DND-41 (cell line): ENCODE measurements at places on chromosomes 1 and 21.

GRCh38 chr1:175268720-175269119, 76.1 kb upstream of the KIAA0040 start:
- no peak overlapping the region for H3K4me3 ChIP-seq
- no peaks in the 10 kb centered on the region for H3K27me3 ChIP-seq
- no peak overlapping the region for H3K27ac ChIP-seq
- H3K4me1 ChIP-seq: no peaks in the 10 kb centered on the region
- H3K36me3 ChIP-seq: no peaks in the 10 kb centered on the region
- no peak for DNase-seq

DNA sequence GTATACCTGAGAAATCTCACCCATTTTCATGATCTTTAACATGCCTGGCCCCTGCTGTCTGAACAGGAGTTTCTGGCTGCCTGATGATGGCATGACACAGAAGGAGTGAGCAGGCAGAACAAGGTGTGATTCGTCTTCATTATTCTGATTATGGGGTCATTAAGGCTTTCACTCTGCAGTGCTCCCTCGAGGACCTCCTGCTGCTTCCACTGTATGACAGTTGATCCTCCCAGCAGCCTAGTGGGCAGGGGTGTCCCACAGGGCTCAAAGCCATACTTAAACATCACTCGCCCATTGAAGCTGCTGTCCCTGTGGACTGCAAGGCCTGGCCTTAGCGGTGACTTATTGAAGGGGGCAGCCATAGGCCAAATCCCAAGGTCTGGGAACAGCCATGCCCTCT, 12.7 kb upstream of the PARS2 start:
- H3K36me3 ChIP-seq: no peaks in the 10 kb centered on the region
- DNase-seq: no peak
- no peaks in the 10 kb centered on the region for H3K4me1 ChIP-seq
- no peaks in the 10 kb centered on the region for H3K27me3 ChIP-seq
- H3K4me3 ChIP-seq: no peak overlapping the region

DNA sequence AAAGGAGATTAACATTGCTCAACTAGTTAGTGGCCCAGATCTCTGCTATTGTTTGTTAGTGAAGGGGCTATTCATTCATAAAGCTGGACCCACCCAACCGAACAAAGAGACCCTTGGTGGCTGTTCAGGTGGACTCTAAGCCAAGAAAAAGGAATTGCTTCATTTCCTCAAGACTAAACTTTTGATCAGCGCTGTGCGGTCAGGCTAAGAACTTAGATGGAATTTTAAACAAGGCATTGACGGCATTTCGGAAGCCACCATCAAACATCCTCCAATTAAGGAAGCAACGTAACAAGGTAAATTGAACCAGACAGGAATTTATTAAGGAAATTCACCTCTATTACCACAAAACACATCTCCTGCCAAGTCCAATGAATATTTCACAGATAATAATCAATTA, 19.9 kb upstream of the SHCBP1L start:
- H3K4me3 ChIP-seq: no peak overlapping the region
- no peak for DNase-seq
- H3K4me1 ChIP-seq: no peaks in the 10 kb centered on the region
- no peak overlapping the region for H3K27ac ChIP-seq

DNA sequence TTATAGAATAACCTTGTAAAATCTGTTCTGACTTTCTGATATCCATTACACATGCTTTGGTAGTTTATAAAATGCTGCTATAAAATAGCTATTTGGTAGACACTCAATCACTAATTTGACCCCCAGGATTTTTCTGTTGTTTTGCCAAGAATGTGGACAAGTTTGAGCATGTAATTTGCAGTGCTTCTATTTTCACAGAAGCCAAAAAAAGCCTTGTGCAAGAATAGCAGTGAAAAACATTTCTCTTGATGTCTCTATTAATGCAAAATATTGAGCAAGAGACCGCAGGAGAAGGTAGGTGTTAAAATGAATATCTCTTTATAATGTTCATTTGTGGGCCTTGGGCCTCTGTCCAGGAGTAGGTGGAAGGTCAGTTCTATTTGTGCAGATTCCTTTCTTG, 22.5 kb downstream of the MAP3K7CL start:
- no peak for DNase-seq
- H3K36me3 ChIP-seq: no peaks in the 10 kb centered on the region
- no peaks in the 10 kb centered on the region for H3K27me3 ChIP-seq
- H3K4me3 ChIP-seq: no peak overlapping the region
- H3K27ac ChIP-seq: no peak overlapping the region
- H3K4me1 ChIP-seq: peaks cover 16% of the 10 kb centered on the region

DNA sequence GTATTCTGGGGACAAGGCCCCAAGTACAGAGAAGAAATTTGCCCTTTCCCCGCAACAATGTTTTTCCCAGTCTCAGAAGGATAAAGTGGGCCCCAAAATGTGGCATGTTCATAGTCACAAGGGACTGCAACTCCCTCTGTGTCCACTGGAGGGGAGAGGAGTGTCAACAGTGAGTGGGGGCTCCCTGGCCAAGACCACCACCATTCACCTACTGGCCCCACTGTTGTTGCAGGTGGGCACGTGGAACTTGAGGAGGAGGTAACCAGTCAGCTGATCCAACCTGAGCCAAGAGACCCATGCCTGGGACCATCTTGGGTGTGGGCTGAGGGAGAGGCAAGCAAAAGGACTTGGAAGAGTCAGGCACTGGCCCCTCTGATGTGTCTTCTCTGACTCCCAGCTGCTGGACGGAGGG, 777 bp downstream of the NUDT17 start:
- peaks cover 20% of the 10 kb centered on the region for H3K4me1 ChIP-seq
- no peak overlapping the region for H3K4me3 ChIP-seq
- no peaks in the 10 kb centered on the region for H3K27me3 ChIP-seq
- H3K27ac ChIP-seq: peak overlapping the region; percentile 71
- peaks cover 57% of the 10 kb centered on the region for H3K36me3 ChIP-seq
- DNase-seq: peak; percentile 54

DNA sequence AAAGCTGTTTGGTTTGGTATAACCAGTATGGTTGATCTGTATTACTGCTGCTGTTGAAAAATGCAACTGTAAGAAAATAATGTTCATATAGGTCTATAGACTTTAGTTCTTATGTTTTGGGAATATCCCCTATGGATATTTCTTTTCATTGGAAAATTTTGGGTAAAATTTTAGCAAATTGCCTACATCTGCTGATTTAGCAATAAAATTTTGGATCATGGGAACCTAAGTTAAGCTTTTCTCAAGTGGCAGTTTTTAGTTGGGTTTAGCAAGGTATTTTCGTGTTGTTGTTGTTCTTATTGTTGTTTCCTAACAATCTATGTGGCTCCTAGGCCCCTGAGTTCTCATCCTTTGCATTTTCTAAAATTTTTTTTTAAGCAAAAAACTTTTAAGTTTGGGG, 167.1 kb downstream of the PHTF1 start:
- no peak overlapping the region for H3K27ac ChIP-seq
- DNase-seq: no peak
- no peaks in the 10 kb centered on the region for H3K4me1 ChIP-seq
- peaks cover 17% of the 10 kb centered on the region for H3K36me3 ChIP-seq
- no peak overlapping the region for H3K4me3 ChIP-seq

GRCh38 chr1:10745886-10746455, 50.5 kb downstream of the CASZ1 start:
- H3K4me1 ChIP-seq: no peaks in the 10 kb centered on the region
- no peak for DNase-seq
- no peak overlapping the region for H3K4me3 ChIP-seq

GRCh38 chr1:101003012-101003650, 22.5 kb downstream of the DPH5 start:
- H3K4me3 ChIP-seq: no peak overlapping the region
- peaks cover 29% of the 10 kb centered on the region for H3K36me3 ChIP-seq
- H3K4me1 ChIP-seq: peaks cover 4% of the 10 kb centered on the region; the same call in 1 of the 2 replicates

DNA sequence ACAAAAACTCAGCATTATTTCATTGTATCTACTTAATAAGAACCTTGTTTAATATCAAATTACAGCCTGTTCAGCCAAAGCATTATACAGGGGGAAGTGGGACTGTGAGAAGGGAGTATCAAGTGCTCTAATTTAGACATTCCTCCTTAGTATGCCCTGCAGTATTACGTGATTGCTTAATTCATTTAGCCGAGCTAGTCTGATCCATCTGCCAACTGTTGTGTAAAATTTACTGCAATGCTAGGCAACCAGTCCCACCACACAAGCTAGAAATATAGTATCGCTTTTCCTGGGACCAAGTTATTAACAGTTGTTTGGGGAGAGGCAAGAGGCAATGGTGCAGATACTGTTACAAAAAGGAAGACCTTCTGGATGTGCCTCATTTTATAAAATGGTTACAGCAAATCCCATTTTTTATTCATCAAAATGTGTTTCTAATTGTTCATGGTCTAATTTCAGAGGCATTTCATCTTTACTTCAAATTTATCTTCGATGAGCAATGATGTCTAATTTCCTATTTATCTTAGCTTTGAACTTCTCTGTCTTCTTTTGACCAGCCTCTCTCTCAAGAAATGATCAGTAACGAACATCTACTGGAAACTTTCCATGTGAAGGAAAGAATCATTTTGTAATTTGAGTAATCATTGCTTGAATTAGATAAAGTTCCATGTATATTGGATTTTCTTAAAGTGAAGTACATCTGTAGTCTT, 283.3 kb downstream of the DUSP10 start:
- H3K4me3 ChIP-seq: no peak overlapping the region
- H3K4me1 ChIP-seq: no peaks in the 10 kb centered on the region
- DNase-seq: no peak
- no peak overlapping the region for H3K27ac ChIP-seq
- H3K27me3 ChIP-seq: no peaks in the 10 kb centered on the region

GRCh38 chr1:197180252-197180878, 33.9 kb upstream of the ASPM start:
- no peak overlapping the region for H3K27ac ChIP-seq
- no peaks in the 10 kb centered on the region for H3K4me1 ChIP-seq
- no peak overlapping the region for H3K4me3 ChIP-seq
- peaks cover 70% of the 10 kb centered on the region for H3K36me3 ChIP-seq

DNA sequence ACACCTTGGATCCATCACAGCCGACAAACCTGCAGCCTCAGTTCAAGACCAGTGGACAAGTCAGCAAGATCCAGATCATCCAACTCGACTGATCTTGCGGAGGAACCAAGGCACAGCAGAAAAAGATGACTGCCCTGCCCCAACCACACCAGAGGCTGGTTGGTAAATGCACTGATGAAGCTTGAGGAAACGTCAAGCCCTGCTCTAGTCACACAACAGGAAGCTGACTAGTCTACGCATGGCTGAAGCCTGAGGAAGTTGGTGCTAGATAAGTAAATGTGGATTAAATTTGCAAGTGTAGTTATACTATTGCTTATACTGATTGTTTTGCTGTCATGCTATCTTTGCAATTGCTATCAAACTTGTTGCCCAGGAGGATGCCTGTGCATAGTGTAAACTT, 89.0 kb downstream of the LIPI start:
- H3K27me3 ChIP-seq: no peaks in the 10 kb centered on the region
- no peak overlapping the region for H3K27ac ChIP-seq
- no peak for DNase-seq
- H3K36me3 ChIP-seq: peaks cover 4% of the 10 kb centered on the region; the same call in 1 of the 2 replicates

DNA sequence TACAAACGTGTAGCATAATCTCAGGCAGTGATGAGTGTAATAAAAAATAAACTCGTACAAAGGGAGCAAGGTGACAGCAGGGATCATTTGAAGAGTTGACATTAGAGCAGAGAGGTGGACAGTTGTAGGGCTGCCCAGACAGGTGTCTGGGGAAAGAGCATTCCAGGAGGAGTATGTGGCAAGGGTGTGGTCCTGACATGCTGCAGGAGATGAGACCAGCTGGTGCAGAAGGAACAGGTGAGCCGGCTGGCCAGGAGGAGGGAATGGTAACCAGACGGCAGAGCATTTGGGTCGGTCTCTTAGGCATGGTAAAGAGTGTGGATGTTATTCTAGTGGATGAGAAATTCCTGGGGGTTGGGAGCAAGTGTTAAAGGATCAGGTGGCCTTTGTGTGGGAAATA, 306.3 kb downstream of the LMX1A start:
- H3K36me3 ChIP-seq: no peaks in the 10 kb centered on the region
- no peak for DNase-seq

DNA sequence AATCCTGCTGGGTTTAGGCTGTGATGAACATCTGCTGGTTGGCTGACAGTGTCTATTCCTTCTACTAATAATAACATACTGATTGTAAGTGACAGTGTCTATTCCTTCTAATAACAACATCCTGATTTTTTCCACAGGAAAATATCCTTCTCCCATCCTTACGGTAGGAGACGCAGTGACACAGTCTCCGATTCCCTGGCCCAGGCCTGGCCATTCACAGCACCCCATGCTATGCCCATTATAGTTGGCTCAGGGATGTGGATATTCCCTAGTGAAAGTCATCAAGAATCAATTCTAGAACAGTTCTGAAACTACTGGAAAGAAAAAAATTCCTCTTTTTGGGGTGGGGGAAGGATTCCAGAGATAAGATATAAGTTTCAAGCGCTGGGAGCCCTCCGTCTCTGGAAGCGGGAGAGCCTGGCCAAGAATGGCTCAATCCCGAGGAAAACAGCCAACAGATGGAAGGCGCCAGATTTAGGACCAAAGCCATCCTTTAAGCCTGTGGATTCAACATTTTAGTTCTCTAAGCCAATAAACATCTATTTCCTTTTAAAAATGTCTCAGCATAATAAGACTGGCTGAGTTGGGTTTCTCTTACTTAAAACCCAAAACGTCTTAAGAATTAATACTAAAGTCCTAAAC, 88.6 kb downstream of the GPATCH2 start:
- DNase-seq: no peak
- H3K4me3 ChIP-seq: no peak overlapping the region
- no peak overlapping the region for H3K27ac ChIP-seq

DNA sequence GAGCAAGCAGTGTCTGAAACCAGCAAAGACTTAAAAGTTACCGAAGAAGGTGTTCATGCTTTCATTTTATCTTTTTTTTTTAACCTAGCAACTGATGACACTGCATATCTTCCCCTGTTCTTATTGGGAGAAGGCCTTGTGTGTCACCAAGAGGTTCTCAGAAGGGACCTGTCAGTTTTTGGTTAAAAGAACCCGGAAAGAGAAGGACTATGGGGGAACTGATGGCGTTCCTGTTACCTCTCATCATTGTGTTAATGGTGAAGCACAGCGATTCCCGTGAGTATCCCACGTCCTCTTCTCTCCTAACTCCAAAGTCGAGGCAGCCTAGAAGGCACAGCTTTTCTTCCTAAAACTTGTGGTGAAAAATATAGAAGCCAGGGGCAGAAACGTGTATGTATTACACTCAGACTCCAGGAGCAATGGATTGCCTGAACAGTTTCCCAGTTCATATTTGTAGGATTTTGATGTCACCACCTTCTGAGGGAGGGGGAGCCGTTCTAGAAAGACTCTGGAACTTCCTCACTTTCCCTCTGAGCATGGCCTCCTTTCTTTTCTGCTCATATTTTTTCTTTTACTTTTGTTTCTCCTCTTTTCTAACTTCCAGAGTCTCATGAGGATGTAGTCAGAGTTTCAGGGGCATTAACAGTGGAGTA, at the start of gene MR1:
TSS of gene MR1 (plus strand) at position 185 of the 653 bp plus-strand sequence. CDS start at position 210, 25 bp downstream.
- H3K27ac ChIP-seq: peak within 1 kb of the TSS; percentile 83
- no peaks in the 10 kb centered on the region for H3K27me3 ChIP-seq
- peaks cover 49% of the 10 kb centered on the region for H3K4me1 ChIP-seq
- peaks cover 7% of the 10 kb centered on the region; the same call in 1 of the 2 replicates for H3K36me3 ChIP-seq

- H3K27me3 ChIP-seq: peaks cover 8% of the 10 kb centered on the region
- no peak overlapping the region for H3K4me3 ChIP-seq
- H3K4me1 ChIP-seq: no peaks in the 10 kb centered on the region
- DNase-seq: no peak
- H3K27ac ChIP-seq: no peak overlapping the region
- H3K36me3 ChIP-seq: no peaks in the 10 kb centered on the region
Measured at GRCh38 chr1:83897516-83897915, 101.4 kb downstream of the TTLL7 start.
